ENCODE measurements at places on chromosomes 11 and 22.

DNA sequence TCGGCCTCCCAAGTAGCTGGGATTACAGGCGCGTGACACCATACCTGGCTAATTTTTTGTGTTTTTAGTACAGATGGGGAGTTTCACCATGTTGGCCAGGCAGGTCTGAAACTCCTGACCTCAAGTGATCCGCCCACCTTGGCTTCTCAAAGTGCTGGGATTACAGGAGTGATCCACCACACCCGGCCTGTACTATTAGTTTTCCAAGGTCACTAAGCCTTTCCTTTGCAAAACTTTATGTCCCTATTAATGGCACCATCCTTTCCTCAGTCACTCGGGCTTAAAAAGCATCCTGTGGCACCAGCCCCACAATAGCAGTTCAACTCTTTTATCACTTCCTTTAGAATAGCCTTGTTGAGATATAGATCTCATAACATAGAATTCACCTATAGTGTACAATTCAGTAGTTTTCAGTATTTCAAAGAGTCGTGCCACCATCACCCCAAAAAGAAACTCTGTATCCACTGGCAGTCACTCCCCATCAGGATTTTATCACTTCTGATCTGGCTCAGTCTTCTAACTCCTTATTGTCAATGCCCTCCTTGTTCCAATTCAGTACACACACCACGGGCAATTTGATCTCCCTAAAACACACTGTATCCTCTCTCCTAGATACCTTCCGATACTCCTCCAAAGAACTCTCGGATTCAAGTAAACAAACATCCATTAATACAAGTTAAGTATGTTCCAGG is 921 bp upstream of the BCL2L13 start:
- no peak for DNase-seq

- no peak for DNase-seq
These were observed 1.3 kb downstream of the LDLRAD3 start for GRCh38 chr11:35945137-35945518.

GRCh38 chr11:94302776-94303175 is 1.6 kb upstream of the IZUMO1R start:
- no peak for DNase-seq

DNA sequence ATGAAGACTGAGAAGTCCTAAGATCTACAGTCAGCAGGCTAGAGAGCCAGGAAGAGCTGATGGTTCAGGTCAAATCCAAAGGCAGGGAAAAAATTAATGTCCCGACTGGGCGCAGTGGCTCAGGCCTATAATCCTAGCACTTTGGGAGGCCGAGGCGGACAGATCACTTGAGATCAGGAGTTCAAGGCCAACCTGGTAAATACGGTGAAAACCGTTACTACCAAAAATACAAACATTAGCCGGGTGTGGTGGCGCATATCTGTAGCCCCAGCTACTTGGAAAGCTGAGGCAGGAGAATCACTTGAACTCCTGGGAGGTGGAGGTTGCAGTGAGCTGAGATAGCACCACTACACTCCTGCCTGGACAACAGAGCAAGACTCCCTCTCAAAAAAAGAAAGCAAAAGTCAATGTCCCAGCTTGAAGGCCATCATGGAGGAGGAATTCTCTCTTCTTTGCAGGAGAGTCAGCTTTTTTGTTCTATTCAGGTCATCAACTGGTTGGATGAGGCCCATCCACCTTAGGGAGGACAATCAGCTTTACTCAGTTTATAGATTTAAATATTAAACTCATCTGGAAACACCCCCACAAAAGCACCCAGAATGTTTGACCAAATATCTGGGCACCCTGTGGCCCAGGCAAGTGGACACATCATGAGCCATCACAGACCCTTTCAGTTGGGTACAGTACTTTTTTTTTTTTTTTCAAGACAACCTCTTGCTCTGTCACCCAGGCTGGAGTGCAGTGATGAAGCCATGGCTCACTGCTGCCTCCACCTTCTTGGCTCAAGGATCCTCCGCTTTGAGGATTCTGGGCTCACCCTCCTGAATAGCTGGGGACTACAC is 4.3 kb upstream of the ZC3H7B start:
- no peak for DNase-seq

GRCh38 chr11:11966826-11967668 is 41.4 kb downstream of the DKK3 start:
- DNase-seq = peak; percentile 68

GRCh38 chr22:36938028-36938425 is 24.6 kb downstream of the CSF2RB start:
- no peak for DNase-seq

DNA sequence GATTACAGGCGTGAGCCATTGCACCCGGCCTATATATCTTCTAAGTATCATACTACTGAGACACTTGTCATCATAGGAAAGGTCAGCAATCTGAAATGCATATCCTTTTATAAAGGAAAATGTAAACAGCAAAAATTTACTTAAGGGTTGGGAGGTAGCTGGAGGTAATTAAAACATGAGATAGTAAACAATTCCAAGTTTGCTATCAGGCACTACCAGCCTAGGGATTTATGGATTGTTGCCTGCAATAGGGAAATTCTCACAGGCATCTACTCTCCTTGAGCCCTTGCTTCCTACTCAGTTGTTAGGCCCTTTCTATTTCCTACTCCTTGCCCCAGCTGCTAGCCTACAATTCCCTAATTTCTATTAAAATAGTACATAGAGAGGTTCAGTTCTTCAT is 16.1 kb downstream of the PGR start:
- DNase-seq = no peak

GRCh38 chr11:99199341-99199740 is 178.6 kb downstream of the CNTN5 start:
- no peak for DNase-seq

DNA sequence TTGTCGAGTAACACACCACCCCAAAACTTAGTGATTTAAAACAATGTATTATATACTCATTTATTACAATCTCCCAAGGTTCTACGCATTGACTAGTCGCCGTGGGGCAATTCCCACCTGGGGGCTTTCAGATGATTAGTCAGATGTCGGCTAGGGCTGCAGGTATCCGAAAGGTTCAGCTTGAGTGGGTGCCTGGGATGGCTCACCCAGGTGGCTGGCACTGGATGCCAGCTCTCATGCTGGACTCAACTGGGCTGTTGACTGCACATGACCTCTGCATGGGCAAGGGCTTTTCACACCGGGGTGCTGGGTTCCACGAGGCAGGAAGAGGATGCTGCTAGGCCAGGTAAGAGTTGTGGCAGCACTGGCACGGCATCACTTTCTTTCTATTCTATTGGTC is 21.9 kb upstream of the MICAL2 start:
- no peak for DNase-seq

DNA sequence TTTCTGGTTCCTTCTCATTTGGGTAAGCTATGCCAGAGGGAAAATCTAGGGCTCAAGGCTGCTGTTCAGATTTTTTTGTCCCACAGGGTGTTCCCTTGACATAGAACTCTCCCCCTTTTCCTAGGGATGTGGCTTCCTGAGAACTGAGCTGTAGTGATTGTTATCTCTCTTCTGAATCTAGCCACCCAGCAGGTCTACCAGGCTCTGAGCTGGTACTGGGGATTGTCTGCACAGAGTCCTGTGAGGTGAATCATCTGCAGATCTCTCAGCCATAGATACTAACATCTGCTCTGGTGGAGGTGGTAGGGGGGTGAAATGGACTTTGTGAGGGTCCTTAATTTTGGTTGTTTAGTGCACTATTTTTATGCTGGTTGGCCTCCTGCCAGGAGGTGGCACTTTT is 167.3 kb upstream of the PGR start:
- DNase-seq = no peak

DNA sequence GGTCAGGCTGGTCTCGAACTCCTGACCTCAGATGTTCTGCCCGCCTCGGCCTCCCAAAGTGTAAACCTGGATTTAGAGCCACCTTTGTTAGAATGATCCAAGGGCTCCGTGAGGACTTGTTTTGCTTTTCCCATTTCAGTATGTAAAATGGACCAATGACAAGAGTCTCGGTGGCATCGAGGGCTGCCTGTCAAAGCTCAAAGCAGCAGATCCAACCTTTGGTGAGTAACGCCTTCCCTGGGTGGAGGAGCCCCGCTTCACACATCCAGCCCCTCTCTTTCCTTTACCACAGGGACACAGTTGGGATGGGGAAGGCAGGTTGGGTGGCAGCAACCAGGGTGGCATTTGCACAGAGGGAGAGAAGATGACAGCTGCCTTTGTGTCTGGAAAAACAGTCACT is 4.4 kb downstream of the TTC38 start:
- no peak for DNase-seq

- no peak for DNase-seq
These were observed 40.7 kb upstream of the COMT start for GRCh38 chr22:19900707-19901436.

DNA sequence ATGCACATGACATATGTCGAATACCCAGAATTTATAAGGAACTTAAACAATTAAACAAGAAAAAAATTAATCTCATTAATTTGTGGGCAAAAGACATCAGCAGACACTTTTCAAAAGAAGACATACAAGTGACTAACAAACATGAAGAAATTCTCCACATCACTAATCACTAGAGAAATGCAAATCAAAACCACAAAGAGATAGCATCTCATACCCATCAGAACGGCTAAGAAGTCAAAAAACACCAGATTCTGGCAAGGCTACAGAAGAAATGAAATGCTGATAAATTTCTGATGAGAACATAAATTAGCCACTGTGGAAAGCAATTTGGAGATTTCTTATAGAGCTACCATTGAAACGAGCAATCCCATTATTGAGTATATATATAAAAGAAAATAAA is 210.6 kb upstream of the LUZP2 start:
- DNase-seq = no peak

GRCh38 chr11:1839204-1839923 is 583 bp downstream of the TNNI2 start:
- no peak for DNase-seq

DNA sequence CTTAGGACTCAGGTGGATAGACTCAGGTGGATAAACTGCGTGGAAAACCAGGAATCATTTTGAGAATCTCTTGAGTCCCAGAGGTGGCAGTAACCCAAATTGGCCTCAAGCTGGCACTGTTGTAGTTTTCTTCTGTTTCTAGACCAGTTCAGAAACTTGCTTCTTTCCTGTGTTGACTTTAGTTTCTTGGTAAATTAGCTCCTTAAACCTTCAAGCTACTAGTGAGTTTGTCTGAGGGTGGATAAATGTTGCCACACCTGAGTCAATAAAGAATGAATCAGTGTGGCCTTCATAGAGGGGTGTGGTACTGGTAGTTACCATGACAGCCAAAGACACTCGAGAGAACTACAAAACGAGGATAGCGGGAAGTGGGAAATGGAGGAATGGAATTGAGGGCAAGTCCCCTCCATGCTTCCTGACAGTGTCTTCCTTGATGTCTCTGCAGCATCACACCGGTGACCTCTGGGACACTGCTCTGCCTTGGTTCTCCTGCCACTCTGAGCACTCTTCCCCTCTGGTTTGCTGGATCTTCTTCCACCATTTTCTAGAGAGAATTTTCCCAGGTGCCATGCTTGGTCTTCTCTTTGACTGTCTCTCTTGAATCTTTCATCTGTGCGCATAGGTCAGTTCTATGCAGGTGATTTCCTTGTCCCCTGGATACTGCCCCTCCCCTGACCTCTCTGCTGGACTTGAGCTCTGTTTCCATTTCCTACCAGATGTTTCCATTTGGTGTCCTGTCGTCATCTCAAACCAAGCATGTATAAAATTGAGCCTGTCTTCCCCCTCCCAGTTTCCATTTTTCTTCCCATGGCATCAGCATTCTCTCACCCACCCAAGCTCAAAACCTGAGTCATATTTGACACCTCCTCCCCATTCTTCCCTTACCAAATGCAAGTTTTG is 7.2 kb downstream of the POLD4 start:
- no peak for DNase-seq

- DNase-seq = no peak
These were observed 971.7 kb upstream of the CHORDC1 start for GRCh38 chr11:91194546-91194945.

DNA sequence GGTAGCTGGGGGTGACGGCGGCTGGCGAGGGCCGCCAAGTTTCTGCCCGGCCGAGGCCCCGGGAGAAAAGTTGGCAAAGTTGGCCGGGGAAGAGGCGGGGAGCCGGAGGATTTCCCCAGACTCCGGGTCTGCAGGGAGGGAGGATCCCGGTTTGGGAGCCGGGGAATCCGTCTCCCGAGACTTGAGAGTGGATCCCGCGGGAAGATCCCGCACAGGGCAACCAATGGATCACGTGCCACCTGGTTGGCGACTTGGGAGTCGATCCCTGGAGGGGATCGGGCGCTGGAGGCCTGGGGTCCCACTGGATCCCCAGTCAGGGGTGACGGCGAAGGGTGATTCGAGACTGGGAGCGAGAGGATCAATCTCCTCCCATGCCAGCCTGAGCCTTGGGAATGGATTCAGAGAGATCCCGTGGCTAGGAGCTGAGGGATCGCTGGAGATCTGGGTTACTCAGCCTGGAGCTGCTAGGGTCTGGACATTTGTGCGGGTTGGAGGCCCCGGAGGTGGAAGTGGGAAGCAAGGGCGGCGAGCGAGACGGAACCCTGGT is 394 bp downstream of the KIAA1671 start:
- no peak for DNase-seq

GRCh38 chr11:19200410-19201201 is 1.2 kb downstream of the CSRP3 start:
- no peak for DNase-seq

DNA sequence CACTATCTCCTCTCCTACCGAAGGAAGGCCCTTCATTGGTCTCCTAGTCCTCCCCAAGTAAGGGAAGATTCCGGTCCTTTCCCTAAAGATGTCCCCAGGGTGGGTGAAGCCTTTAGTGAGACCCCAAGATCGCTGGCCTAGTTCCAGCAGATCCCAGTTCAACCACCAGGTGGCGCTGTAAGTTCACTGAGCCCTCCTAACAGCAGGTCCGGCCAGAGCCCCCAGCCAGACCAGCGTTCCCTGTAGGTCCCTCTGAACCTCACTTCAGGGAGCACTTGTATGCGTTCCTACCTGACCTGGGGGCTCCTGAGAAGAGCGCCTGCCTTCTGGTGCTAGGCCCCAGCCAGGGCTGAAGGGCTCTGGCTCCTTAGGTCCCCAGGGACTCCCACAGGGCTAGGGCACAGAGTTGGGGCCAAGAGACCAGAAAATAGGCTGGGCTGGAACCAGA is 38.1 kb downstream of the LMO1 start:
- DNase-seq = peak; percentile 65

- no peak for DNase-seq
These were observed 22.9 kb downstream of the ATG13 start for GRCh38 chr11:46640036-46640788.

GRCh38 chr11:66589996-66590675 is 2.7 kb downstream of the CCDC87 start:
- DNase-seq = no peak

DNA sequence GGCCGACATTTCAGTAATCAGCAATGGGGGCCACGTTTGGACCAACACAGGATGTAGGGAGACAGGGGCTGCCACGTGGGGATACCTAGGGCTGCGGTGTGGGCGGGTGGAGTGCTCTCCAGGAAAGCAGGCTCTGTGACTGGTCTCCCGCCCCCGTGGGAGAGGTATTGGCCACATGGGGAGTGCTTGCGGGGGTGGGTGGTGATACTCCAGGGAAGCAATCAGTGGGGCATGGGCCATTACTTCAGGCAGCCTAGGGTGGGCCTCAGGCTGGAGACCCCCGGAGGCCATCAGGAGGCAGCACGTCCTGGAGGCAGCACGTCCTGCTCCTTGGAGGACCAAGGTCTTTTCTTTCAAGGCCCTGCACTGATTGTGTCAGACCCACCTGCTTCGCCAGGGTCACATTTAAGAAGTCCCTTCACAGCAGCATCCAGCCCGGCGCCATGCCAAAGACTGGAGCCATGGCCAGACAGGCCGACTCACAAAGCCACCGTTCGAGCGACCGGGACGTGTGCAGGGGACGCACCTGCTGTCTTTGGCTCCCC is 3.0 kb upstream of the MUC2 start:
- no peak for DNase-seq
